ENCODE measurements at places on chromosomes 16 and 17.

GRCh38 chr17:58488428-58488890 lies 251 bp upstream of the HSF5 start:
- no peak for DNase-seq

GRCh38 chr16:86471896-86472295 lies 38.4 kb upstream of the FOXF1 start:
- no peak for DNase-seq

DNA sequence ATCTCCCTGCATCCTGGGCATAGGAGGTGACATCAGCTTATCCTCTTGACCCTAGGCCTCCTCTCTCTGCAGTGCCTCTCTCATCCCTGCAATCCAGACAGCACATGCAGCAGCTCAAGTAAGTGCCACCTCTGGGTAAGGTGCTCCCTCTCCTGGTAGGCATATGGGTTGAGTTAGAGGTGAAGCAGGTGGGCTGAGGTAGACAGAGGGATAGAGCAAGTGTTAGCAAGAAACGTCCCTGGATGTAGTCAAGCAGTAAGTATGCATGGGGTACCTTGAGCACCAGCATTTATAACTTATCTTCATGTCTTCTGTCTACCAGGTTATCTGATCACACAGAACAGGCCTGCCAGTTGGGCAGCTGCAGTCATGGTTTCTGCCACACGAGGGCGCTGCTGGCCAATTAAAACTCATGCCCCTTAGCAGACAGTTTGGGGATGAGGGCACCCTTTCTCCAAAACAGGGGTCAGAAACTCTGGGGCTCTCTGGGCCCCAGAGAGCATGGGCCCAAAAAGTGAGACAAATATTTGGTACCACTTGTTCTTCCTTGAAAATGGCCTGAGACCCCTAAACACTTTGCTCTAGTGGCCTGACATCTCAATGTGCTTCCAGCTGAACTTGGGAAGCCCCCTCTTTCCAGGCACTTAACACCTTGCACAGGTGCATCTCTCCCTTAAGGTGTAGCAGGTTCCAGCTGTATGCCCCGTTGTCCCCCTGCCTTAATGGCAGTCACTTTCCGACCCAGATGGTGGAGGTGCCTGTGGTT lies 59.8 kb downstream of the NEUROD2 start:
- peak; percentile 70 for DNase-seq

DNA sequence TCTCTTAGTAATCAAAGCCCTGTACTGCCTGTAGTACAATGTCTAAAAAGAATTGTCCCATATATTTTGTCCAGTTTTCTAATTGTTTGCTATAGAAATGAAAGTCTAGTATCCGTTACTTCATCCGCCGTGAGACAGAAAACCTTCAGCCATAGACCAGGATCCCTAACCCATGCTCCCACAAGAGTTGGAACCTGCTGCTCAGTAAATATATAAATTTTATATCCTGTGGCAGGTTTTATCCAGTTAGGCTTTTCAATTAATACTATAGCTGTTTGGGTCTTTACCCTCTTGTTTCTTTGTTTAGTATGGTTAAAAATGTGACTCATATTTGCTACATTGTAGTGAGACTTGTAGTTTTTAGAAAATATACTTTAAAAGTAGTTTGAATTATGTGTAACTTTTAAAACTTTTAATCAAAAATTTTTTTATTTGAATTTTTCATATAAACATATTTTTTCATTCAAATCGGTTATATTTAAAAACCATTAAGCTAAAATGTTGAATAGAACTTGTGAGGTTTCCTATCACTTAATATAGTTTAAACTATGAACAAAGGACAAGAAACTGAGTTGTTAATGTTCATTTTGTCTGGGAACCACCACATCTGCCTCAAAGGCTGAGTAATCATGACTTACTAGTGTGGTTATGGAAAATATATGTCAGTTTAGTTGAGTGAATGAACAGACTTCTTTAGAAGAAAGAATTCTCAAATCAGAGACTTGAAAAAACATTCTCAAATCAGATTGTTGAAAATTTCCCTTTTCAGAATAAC lies 54.8 kb downstream of the VMP1 start:
- peak; percentile 83 for DNase-seq

DNA sequence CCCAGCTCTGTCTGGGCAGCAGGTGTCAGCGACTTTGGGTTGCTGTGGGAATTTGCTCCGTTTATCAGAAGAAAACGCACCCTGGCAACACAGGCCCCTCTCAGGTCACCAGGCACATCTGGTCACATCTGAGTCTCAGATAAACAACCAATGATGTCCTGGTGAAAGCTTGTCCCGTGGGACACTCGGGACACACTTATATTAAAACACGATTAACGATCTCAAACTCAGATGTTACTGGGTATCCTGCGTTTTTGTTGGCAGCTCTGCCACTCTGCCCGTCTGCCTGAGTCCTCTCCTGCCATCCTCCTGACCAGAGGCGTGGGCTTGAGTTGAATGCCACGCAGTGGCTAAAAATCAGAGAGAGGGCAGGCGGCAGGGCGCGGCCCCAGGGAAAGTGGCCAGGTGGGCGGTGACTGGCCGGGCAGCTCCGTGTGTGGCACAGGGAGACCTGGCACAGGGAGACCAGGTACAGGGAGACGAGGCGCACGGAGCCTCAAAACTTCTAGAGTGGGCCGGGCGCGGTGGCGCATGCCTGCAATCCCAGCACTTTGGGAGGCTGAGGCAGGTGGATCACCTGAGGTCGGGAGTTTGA lies 2.1 kb downstream of the SECTM1 start:
- DNase-seq = no peak

GRCh38 chr16:56145369-56145768 lies 45.9 kb upstream of the GNAO1 start:
- no peak for DNase-seq

GRCh38 chr17:16989230-16989952 lies 17.5 kb upstream of the TNFRSF13B start:
- DNase-seq = peak; percentile 69

DNA sequence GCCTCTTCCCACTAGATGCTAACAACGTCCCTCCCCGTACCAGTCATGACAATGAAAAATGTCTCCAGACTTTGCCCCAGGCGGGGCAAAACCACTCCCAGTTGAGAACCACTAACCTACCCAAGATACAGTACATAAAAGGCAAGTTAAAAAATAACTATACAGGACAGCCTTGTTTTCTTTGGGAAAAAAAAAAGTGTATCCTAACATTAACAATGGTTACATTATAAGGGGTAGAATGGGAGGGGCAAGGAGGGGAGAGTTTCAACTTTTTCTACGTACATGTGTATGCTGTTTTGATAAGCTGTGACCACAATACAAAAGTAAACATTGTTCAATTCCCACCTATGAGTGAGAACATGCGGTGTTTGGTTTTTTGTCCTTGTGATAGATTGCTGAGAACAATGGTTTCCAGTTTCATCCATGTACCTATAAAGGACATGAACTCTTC lies 94.9 kb downstream of the TOX3 start:
- DNase-seq = no peak

GRCh38 chr17:6669479-6670212 lies 18.1 kb downstream of the C17orf100 start:
- no peak for DNase-seq

DNA sequence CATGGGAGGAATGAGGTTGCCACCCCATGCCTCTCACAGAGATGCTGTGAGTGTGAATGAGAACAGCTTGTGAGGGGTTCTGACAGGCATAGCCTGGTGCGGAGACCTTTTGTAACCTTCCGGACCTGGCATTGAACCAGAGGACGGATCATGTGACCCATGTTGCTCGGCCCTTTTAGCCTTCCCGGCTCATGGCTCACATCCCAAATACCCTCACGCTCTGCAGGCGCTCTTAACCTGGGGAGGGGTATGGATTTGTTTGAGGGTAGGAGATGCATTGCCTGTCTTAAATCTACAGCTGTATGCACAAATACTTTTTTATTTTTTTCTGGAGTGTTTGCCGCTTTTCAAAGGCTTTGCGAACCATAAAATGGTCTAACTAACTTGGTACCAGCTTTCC lies 102.4 kb upstream of the CRHR1 start:
- no peak for DNase-seq

DNA sequence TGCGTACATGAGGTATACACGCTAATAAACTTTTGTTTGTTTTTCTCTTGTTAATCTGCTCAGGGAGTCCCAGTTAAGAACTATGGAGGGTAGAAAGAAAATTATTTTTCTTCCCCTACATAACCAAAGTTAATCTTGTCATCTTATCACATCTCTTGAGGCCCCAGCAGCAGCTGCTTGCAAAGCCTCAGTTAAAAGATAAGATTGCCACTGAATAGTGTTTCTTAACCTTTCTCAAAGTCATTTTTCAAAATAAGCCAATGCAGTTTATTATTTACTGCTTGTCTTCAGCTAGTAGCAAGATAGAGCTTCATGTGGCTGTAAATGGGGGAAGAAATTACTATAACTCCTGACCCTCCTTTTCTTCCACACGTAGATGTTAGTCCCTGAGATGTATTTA lies 21.5 kb upstream of the APOH start:
- DNase-seq = no peak

- DNase-seq = no peak
These were observed 7.8 kb downstream of the CCDC200 start for GRCh38 chr17:43220511-43221125.

- no peak for DNase-seq
These were observed 55.6 kb downstream of the SF3B3 start for GRCh38 chr16:70579248-70579647.

- peak; percentile 44 for DNase-seq
These were observed 2.1 kb downstream of the CFAP20 start for GRCh38 chr16:58127033-58127556.

DNA sequence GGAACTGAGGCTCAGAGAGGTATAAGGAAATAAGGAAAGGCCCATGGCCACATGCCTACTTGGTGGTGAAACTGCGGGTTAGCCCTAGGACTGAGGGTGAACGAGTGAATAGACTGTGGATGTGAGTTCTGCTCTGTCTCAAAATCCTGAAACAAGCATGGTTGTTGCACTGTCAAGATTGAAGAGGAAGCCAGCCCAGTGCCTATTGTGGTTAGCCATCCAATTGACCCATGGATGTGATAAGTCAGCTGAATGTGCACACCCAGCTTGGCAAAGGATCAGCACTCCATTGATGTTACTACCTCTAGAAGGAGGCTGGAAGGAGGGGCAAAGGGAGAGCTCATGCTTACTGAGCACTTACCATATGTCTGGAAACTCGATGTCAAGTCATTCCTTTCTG lies 4.5 kb downstream of the TMEM114 start:
- no peak for DNase-seq

GRCh38 chr17:79936641-79937381 lies 97.6 kb upstream of the CBX4 start:
- DNase-seq = no peak

- DNase-seq = no peak
These were observed 253.5 kb downstream of the MRTFB start for GRCh38 chr16:14324581-14324980.

DNA sequence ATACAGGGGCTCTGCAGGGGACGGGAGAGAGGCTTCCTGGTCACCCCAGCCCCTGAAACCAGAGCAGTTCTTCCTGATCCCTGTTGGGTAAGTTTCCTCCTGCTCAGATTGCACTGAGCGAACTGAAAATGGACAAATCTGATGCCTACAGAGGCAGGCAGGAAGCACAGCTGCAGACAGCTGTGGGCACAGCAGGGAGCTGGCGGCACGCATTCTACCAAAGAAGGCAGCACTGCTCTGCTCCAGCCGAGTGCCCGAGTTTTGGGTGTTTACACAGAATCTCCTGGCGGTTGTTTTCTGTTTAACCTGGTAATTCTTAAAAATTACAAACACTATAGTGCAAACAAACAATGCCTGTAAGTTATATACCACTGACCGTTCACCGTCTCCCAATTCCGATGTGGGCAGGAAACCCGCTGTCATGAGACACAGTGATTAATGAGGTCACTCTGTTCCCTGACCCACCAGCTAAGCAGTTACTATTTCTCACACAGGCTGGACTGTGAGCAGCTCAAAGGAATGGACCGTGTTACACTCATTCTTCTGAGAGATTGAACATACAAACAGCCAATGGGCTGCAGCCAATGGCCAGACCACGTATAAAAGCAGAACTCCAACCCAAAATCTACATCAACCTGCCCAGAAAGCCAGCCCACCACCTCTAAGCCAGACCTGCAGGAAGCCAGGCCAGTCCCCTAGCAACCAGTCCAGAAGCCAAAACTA lies 25.5 kb downstream of the NSMCE1 start:
- DNase-seq = no peak

DNA sequence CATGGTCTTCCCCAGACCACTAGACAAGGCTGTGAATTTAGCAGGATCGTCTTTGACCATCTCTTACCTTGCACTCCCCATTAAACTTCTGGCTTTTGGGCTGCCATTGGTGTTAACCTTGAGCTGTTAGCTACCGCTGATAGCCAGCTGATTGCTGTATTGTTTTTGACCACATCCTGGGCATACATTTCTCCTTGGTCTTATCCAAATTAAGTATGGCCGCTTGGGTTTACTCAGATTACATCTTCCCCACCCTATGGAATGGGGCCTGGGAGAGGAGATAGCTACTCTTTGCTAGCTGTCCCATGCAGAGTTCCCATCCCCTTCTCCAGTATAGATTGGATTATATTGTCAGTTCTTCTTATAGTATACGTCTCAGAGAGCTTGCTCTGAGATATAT lies 270.4 kb upstream of the ELAC2 start:
- DNase-seq = no peak

- no peak for DNase-seq
These were observed 6.6 kb upstream of the PDP2 start for GRCh38 chr16:66873685-66874055.

DNA sequence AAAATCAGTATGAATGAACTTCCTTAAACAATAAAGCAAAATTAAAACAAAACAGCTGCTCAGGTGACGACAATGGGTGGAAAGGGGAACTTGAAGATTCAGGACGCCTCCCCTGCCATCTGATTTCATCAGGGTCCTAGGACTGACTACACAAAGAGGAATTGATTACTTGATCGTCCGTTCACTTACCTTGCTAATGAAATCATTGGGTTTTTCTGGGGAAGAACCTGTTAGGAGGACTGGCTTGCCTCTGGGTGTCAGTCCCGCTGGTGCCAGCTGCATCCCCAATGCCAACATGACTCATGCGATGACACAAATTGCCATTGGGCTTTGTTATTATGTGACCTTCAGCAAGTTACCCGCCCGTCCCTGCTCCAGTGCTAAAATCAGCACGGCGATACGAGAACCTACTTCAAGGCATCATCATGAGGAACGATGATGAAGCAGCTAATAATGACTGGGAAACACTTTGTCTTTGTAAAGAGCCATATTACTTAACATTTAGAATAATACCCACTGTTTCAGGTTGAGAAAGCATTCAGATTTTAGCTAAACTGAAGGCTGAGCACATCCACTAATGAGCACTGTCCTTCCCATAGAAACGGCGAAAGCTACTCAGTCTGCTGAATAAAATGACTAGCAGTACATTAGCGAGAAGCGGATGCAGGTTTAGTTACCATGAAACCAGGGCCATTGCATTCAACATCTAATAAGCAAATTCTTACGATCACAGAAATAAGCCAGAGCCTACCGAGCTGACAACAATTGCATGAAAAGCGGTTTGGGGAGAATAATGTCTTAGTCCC lies 139.4 kb downstream of the ZFHX3 start:
- no peak for DNase-seq

DNA sequence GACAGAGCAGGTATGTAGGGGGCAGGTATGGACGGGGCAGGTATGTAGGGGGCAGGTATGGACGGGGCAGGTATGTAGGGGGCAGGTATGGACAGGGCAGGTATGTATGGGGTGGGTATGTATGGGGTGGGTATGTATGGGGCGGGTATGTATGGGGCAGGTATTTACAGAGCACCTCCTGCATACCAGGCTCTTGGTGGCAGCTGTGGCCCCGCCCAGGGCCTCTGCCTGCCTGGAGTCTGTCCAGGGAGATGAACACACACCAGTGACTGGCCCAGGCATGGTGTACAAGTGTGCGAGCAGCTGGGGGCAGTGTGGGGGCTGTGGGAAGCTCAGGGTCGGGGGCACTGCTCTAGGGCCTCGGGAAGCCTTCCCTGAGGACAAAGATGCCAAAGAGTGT lies 4.4 kb downstream of the RPL3L start:
- no peak for DNase-seq
